ENCODE measurements at places on chromosomes 6 and 20.
A peak's percentile ranks its signal among the peaks of the same experiment; 100 is the strongest.

DNA sequence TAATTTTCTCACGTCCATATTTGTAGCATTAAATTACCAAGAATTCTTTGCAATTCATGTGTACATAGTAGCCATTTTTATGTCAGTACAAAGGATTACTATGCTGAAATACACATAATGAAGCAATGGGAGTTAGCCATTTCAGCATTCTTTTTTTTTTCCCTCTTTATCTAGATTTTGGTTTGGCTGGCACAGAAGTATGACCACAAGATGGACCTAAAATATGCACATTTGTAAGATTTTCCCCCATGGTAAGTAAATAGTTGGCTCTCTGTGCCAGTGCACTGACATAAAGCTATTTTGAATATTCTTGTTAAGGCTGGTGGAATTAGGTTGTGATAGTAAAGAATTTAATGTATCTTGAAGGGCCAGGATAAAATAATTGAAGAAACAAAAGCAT lies 486.1 kb upstream of the BTBD3 start:
- no peak for DNase-seq

GRCh38 chr20:40668449-40669228 lies 20.4 kb downstream of the MAFB start:
- no peak for DNase-seq

DNA sequence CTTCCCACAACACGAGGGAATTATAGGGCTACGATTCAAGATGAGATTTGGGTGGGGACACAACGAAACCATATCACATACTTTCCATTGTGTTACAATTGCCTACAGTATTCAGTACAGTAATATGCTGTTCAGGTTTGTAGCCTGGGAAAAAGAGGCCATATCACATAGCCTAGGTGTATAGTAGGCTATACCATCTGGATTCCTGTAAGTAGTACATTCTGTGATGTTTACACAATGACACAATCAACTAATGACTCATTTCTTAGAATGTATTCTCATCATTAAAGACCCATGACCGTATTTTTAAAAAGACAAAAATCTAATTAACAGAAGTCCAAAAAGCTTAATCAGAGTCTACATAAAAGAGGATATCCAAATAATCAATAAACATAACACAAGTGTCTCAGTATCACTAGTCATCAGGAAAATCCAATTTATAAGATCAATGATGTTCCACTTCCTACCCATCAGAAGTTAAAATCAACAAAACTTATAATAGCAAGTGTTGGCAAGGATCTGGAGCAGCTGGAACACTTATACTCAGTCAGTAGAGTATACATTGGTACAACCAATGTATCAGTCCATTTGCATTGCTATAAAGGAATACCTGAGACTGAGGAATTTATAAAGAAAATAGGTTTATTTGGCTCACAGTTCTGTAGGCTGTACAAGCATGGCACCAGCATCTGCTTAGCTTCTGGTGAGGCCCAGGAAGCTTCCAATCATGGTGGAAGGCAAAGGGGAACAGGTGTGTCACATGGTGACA lies 215.9 kb downstream of the CLVS2 start:
- DNase-seq = no peak

DNA sequence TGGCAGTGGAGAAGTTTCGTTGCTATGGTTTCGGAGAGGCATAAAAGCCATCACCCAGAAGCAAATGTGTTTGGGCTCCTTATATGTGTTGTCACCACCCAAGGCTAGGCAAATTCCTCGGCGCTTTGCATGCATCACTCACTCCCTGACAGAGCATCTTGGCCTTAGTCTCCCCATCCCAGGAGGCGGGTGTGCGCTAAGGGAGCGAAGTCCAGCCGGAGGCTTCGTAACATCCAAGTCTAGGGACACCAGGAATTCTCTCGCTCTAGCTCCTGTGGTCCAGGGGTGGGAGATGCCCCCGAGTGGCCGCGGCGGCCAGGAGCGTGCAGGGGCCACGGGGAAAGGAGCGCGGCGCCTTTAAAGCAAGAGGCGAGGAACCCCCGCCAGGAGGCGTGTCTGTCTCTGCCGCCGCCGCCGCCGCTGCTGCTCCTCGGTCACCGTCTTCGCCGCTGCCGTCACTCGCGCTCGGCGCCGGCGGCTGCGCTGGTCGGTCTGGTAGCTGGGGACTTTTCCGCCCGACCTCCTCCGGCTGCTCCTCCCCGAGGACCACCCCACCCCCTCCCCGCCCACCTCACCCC lies at the start of gene GRIK2:
GRIK2 (plus strand) TSS at position 458 of the 578 bp plus-strand sequence.
- peak; percentile 36 for DNase-seq

GRCh38 chr6:2984738-2985406 lies 13.5 kb upstream of the SERPINB6 start:
- no peak for DNase-seq

GRCh38 chr6:33405386-33405940 lies 5.4 kb upstream of the PHF1 start:
- no peak for DNase-seq

DNA sequence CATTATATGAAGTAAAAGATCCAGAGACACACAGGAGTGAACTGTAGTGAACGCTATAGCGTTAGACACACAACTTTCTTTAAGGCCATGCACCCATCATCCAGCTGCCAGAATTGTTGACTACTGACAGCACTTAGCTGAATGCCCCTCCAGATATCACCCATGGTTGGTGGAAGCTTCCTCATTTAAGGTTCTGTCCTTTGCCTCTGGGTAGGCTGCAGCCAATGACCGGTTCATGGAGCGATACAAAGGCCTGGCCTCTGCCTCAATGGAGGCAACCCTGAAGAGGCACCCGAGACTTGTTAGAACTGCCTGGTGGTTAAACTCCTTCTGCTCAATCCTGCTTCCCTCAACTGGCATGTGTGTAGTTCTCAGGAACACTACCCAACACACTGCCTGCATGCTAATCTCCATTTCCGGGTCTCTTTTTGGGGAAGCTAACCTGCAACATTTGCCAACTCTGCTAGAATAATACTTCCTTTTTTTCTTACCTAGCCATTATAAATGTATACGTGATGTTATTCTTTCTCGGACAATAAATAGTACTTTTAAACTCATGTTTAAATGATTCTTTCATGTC lies 49.8 kb upstream of the THEMIS start:
- peak; percentile 89 for DNase-seq

DNA sequence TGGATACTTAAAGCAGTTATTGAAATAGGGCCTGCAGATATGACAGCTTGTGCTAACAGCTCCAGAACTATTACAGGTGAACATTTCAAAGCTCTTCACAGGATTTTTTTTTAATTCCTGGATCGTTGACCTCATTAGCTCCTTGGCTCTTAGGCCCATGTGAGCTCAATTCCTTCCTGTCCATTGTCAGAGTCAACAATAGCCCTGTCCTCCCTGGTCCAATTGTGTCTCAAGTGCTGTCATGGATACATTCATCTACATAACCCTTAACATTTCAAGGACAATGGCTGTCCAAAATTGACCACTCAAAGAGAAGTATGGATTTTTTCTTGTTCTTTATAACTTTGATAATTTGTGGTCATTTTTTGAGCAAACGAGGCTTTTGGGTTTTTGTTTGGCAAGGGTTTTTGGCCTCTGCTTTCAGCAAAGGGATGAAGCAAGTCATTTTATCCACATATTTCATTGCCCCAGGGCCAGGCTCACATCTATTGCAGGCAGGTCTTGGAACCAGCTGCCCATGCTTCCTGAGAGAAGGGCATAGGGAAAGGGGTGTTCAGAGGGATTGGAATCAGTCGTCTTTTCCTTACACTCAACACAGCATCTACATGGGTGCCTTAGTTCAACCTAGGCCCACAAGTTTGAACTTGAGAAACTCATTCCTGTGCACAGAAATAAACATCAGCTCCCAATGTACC lies 282.1 kb downstream of the TPBG start:
- no peak for DNase-seq

- DNase-seq = no peak
These were observed 103.1 kb downstream of the HIVEP2 start for GRCh38 chr6:142841915-142842314.
